Stimulated activated CD4-positive, alpha-beta T cell treated with anti-CD3 and anti-CD28 coated beads, Interleukin-15, amount 100 ng/mL, for 1 hour (primary cell): ENCODE measurements at places on chromosomes 6 and 20.
A peak's percentile ranks its signal among the peaks of the same experiment; 100 is the strongest.

GRCh38 chr6:116307001-116307400 is 27.3 kb upstream of the TSPYL1 start:
- no peak for DNase-seq

DNA sequence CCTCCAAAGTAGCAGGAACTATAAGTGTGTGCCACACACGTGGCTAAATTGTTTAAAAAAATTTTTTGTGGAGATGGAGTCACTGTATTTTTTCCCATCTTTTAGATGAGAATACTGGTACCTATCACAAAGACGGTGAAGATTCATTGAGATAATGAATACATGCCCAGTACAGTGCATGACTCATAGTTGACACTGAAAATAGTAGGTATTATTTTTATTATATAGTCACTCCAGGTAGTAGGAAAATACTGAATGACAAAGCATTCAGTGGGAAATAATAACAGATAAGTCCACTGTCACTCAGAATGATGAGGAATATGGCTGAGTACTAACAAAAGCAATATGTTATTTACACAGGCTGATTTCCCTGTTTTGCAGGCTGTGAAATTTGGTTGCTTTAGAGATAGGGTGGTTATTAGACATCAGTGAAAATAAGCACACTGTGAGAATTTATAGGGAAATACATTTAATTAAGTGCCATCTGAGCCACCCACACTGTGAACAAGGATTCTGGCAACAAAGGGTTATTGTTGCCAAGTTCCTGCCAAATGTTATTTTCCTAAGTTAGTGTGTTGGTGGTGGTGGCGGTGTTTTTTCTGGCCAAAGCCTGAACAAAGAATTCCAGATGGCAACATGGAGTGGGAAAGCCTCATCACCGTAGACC is 129.8 kb upstream of the FOXQ1 start:
- no peak for DNase-seq

DNA sequence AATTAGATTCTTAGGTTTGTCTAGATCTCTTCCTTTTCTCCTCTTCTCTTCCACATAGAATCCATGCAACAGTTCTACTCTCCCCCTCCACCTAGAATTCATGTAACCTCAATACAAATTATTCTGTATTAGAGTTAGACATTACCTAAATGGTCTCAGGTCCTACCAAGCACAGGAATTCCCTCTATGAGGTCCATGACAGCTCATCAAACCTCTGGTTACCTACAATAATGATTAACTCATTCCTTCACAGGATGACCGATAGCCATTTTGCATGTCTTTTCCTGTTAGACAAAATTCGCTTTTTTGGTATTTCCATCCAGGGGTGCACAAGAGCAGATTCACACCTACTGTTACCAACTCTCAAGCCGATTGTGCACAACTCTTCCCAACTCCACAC is 27.4 kb upstream of the BMP2 start:
- DNase-seq = no peak

DNA sequence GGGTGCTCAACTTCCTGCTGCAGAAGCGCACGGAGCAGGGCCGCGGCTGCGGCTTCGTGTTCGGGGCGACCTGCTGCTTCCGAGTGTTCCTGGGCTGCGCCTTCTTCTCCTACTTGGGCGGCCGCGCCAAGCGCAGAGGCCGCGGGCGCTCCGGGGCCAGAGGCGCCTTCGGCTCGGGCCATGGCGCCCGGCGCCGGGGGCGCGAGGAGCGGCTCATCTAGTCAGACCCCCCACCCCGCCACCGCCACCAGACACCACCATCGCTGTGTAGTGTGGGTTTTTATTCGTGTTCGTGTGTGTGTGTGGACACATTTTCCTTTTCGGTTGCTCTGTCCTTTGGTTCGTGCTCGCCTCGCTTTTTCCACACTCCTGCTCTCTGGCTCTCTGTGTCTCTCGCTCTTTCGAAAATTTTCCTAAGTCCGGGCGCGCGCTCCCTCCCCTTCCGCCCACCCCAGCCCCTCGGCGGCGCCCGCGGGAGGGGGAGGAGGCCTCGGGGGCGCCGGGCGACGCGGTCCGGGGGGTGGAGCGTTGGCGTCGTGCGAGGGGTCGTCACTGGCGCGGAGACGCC is 38.1 kb downstream of the GNAS start:
- peak; percentile 54 for DNase-seq

DNA sequence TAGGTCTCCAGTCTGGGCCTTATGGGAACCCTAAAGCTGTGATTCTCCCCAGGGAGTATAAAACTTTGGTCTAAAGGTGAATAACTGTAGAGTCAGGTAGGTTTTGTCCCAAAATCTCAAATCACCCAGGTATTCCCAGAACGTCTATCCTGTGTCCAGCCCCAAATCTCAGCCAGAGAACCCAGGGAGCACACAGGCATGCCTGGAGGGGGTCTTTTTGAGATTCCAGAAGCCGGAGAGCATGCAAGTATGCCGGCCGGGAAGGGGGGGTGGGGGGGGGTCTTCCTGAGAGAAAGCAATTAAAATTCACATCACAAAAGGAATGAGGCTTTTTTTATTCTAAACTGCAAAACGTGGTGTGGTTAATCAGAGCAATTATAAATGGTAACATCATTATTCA is 210.0 kb downstream of the PTPRT start:
- DNase-seq = no peak
